ENCODE measurements at places on chromosomes 6 and 20.
A peak's percentile ranks its signal among the peaks of the same experiment; 100 is the strongest.

GRCh38 chr6:156773476-156773875 is 3.7 kb upstream of the ARID1B start:
- DNase-seq = no peak

GRCh38 chr20:38193586-38194105 is 28.6 kb upstream of the TGM2 start:
- no peak for DNase-seq

DNA sequence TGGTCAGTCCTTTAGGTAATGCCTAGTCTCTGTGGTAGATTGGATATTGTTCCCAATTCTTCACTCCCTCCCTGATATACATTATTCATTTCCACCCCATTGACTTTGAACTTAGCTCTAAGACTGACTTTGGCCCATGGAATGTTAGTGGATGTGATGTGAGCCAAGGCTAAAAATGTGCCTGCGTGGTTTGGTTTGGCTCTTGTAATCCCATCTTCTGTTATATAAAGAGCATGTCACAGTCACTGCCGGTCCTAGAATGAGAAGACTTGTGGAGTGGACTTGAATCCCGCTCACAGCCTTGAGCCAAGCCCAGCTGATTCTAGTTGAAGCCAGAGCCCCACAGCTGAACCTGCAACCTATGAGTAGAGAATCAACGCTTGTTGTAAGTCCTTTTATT is 23.6 kb upstream of the DNAAF9 start:
- DNase-seq = no peak

GRCh38 chr6:1606780-1607515 is 2.8 kb upstream of the FOXC1 start:
- DNase-seq = no peak

DNA sequence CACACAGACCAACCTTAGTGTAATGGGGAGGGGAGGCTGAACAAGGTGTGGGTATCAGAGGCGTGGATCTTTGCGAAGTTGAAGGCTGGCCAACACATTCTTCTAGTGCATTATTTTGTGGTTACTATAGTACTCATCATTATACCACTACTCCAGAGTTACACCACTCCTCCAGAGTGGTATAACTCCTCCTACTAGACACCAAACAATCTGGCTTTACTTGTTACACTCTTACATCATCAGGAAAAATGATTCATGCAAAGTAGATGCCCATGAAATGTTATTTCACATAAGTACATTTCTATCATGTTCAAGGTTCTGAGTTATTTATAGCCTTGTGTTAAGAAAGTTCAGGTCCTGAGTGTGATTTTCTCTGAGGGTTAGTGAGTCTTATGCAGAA is 443.1 kb upstream of the OPRM1 start:
- DNase-seq = no peak

GRCh38 chr6:40039042-40039441 is 104.8 kb upstream of the MOCS1 start:
- no peak for DNase-seq

GRCh38 chr20:5703681-5704101 is 46.5 kb upstream of the SHLD1 start:
- no peak for DNase-seq

DNA sequence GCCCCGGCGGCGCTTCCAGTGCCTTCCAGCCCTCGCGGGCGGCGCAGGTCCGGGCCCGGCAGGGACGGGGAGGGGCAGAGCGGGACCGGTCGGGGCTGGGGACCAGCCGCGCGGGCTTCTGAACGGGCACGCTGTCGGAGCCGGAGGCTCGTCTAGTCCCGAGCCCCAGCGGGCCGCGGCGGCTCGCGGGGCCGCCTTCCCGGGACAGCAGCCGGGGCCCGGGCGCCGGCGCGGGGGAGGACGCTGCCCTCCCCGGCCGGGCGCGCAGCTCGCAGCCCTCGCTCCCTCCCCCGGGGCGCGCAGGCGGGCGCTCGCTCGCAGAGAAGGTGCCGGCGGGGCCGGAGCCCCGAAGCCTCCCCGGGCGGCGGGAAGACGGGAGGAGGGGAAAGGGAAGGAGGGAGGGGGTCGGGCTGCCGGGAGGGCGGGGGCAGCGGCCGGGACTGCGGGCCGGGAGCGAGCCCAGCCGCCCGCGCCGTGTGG is 696 bp upstream of the SIRPA start:
- no peak for DNase-seq

DNA sequence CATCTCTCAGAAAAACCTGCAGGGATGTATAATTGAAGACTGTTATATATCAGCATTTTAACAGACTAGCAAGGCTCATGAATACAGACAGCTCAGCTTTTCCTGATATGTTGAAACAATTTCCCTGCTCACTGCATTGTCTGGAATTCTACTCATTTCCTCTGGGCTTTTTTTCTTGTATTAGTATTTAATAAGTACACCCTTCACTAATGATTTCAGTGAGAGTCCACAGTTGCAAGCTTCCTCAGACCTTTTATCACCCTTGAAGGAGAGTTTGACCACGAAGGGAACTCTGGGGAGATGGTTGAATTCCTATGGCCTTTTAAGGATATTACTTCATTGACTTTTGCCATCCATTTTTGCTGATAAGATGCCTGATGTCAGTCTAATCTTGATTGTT is 248.7 kb downstream of the ADGB start:
- no peak for DNase-seq

DNA sequence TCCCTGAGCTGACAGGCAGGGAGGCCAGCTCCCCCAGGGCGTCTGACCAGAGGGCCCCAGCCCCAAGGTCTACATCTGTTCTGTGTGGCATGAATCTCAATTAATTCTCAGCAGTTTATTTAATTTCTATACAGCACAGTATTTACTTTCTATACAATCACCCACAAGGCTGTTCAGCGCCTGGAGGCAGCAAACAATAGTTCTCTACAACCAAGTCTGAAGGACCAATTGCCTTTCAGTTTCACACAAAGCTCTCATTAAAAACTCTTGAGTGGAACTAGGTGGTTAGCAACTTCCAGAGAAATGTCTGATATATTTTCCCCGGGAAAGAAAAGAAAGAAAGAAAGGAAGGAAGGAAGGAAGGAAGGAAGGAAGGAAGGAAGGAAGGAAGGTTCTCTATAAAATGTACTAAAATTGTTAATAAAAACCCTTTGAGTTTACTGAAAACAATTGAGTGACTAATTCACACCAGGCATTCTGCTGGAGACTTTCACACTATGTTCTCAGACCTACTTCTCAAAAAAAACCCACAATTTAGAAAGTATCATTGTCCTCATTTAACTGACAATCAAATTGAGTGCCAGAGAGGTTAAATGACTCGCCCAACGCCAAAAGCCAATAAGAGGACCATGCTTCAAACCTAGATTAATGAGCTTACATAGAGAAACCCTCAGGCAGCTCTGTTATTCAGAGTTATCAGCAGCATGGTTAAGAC is 62.5 kb downstream of the METTL24 start:
- no peak for DNase-seq

GRCh38 chr6:137736048-137736818 is 130.8 kb upstream of the TNFAIP3 start:
- peak; percentile 11 for DNase-seq

DNA sequence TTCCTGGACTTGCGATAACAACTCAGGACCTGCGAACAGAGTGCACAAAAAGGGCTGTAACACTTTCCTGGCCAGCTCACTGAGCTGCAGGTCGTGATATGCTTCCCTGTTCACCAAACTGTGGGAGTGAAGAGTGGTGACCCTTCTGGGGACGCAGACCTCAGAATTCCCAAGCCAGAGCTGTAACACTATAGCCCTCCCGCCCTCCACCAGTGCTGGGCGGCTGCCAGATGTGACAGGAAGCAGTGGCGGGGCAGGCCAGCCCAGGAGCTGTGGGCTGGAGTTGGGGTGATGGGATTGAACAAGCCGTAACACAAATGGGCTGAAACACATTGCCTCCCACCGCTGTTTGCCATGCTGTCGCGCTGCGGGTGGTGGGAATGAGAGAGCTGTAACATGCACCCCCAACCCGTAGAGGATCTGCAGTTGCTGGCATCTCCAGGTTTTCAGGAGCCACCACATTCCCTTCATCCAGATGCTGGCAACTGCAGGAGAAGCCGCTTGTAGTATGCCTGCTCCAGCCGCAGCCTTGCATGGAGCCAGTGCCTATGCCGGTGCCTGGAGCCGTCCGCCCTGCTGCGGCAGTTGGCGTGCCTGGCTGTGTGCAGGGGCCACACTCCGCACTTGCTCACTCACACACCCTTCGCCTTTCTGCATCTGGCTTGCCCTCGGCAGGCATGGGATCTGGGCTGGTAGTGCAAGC is 148.3 kb upstream of the PROKR2 start:
- DNase-seq = no peak

DNA sequence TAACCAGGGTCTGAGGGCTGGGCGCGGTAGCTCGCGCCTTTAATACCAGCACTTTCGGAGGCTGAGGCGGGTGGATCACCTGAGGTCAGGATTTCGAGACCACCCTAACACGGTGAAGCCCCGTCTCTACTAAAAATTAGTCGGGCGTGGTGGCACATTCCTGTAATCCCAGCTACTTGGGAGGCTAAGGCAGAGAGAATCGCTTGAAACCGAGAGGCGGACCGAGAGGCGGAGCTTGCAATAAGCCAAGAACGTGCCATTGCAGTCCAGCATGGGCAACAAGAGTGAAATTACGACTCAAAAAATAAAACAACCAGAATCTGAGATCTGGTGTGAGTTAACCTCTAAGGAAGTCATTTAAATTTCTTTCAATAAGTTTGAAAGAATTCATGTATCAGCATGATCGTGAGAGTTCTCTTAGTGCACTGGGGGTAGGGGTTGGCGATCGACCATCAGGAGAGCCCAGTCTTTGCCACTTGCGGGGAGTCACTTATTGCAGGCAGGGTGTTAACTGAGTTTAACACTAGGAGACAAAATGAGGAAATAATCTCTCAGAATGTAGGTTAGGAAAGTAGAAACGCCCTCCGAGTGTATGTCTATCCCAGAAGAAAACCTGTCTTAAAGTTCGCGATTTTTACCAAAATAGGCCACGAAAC is 206.5 kb upstream of the ZNF184 start:
- DNase-seq = no peak

DNA sequence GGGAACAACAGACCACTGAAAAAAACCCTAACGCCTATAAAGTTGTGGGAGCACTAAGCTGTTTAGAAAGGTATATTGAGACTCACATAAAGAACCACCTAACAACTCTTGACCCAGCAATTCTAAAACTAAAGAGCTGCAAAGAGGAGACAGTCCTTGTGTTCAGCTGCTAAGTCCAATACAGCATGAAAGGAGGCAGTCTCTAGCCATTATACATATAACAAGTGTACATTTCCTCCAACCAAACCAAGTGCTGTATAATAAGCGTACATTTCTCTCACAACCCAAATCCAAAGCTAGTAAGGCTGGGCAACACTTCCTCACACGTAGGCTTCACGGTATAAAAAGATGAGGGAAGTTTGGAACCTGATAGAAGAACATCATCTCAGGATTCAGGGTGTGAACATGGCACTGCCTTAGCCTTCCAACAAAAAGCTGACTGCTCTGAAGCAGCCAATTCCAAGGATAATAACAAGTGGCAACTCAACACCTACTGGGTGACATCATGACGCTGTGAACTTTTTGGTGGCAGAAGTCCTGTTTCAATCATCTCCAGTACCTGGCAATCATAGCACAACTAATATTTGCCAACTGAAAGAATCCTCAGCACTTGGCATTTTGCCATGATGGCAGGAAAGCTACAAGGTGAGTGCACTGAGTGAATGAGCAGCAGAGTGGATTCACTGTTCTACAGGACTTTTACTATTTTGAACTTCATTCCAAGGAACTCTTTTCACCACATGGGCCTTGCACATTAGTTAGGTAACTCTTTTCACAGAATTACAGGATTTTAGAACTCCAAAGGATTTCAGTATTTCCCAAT is 16.6 kb downstream of the TBC1D20 start:
- no peak for DNase-seq

DNA sequence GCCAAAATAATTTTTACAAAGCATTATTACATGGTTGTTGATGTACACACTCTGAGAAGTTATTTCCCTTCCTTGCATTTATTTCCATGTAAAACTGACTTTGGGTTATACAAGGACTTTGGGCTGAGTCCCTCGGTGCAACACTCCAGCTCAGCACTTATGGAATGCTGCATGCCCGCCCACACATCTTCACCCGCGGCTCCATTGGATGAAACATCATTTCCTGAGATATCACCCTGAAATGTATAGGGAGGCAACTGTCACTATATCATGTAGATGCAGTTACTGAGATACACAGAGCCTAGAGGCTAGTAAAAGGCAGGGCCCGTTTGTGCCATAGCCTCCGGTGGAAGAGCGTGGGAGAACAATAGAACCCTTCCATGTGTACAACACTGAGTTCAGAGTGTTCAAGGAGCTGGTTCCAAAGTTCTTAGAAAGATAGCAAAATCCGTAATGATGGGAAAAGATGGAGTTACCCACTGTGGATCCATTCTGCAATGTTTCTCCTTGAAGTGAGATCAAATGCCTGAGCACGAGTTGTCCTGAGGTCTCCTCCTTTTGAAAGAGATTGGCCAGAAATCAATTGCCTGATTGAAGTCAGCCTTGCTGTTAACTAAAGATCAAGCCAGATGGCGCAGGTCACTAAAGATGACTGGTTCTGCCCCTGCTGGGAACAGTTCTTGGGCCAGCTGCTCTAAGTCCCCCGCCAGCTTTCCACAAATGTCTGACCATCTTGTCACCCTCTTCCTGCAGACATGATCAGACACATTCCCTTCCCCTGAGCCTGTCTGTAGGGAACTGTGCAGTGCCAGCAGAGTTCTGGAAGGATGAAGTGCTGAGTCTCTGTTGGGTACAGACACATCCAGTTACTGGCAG is 100.9 kb upstream of the IYD start:
- no peak for DNase-seq

DNA sequence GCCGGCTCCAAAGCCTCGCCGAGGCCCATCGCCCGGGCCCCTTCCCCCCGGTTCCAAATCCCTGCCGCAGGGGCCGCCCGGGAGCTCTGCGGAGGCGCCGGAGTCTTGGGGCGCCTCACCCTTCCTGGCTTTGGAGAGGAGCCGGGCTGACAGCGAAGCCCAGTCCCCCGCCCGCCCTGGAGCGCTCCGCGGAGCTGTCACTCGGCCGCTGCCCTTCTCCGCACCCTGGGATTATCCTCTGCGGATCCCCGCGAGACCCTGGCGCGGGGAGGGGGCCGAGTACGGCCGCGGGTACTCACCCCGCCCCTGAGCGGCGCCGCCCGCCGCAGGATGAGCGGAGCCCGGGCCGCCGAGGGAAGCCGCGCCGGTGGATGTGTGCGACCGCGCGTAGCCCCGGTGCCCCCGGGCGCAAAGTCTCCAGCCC is 343 bp downstream of the SNAP91 start:
- no peak for DNase-seq

DNA sequence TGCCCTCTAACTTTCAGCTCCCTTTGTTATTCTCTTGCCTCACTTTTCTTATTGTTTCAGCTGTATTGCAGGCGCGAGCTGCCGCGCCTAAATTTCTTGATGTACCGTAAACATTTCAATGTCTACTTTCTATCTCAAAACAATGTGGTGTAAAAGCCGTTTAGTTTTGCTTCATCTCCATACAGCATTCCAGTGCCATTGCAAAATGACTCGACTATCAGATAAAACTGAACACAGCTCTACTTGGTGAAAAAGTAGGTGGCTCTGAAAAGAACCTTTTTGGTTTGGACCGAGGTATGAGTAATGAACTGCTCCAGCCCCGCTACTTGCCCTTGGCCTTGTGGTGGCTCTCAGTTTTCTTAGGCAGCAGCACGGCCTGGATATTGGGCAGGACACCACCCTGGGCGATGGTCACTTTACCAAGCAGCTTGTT is 74.6 kb downstream of the OR2B2 start:
- DNase-seq = no peak

- DNase-seq = no peak
These were observed 400.6 kb downstream of the ESR1 start for GRCh38 chr6:152207915-152208714.

Data from activated naive CD4-positive, alpha-beta T cell treated with Interleukin-2 at 50 U/mL for 16 hours (primary cell).